Vagina (tissue), 2 donors: ENCODE measurements at places on chromosomes 4 and X. TPM values are rescaled to one million over a fixed set of nuclear protein-coding genes. Genes with fewer than 3 reads are reported as not detected.
A peak's percentile ranks its signal among the peaks of the same experiment; 100 is the strongest.

The SEPSECS gene
- total RNA-seq = 4.2 TPM

DNA sequence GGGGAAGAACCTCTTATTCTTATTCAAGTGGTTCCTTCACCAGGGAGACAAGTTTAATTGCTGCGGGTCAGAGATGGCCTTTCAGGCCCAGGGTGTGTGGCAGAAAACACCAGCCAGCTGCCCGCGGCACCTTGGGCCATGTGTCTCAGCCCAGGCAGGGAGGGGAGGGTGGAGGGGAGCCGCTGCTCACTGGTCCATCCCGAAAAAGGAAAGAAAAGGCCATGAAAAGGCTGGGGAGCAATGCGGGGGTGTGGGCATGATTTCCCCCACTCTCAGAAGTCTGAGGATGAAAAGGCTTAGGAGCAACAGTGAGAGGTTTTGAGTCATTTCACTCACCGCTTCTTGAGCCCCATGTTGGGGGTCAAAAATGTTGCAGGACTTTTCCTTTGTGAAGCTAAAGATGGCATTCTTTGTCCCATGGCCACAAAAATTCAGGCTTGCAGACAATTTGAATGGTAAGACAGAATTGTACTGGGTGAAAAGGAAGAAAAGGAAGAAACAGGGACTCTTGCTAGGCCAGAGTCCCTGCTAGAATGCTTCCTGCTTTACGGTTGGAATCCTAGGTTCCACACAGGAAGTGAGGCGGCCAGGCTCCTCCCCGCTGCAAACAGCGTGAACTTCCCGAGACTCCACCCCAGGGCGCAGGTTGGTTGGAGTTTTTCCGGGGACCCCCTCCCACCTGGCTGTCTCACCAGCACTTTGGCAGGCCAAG lies 17.4 kb upstream of the FAM47E start:
- DNase-seq = no peak

DNA sequence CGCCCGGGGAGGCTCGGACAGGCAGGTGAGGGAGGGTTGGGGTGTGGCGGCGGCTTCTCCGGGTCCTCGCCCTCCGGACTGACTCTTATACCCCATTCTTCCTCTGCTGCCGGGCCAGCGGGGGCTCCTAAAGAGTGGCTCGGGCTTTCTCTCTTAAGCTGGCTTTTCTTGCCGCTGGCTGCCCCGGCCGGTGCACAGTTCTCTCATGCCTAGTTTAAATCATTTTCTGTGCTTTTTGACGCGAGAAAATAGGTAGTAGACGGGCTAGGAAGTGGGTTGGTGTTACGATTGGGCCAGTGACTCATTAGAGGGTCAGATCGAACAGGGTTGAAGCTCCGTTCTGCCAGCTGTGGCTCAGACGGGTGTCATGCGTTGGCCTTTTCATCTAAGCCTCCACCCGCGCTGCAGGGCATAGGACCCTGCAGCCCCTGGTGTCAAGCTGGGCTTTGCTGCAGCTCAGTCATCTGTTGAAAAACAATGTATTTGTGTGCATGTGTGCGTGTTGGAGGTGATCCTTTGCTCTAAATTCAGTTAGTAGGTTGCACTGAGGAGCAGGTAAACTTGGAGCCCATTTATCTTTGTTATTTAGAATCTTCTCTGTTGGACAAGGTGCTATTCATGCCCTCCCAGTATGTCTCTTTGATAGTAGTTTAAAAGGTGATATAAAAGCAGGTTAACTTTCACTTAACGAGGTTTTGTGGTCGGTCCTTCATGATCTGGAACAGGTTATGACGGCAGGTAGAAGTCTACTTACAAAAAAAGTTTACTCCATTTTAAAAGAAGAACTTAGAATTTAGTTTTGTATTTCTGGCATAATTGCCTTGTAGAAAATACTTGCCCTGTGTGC lies 802 bp downstream of the BMP2K start:
- DNase-seq = no peak

GRCh38 chr4:20532116-20532790 lies 168.0 kb upstream of the PACRGL start:
- no peak for DNase-seq

GRCh38 chr4:153137159-153137558 lies 67.1 kb upstream of the TRIM2 start:
- no peak for DNase-seq

The EBP gene
- total RNA-seq = 55.2 TPM

DNA sequence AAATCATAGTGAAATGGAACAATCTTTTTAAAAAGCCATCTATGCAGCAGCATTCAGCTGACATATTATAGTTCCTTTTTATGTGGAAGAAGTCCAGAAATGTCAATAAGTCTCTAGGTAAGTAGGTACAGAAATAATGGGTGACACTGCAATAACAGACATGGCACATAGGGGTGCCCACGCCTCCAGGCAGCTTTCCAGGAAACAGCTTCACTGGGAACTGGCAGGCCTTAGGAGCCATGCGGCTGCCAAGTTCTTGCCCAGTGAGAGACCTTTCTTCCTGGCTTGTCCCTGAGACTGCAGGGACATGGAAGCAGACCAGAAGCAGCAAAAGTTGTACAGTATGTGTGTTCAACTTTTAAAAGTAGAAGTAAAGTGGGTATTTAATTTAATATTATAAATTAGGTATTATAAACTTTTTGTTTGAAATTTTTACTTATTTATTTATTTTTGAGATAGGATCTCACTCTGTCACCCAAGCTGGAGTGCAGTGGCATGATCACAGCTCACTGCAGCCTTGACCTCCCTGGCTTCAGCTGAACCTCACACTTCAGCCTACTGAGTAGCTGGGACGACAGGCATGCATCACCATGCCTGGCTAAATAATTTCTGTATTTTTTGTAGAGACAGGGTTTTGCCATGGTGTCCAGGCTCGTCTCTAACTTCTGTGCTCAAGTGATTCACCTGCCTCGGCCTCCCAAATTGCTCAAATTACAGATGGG lies 12.1 kb upstream of the ETNPPL start:
- DNase-seq = no peak

GRCh38 chr4:3294401-3295241 lies 1.8 kb downstream of the RGS12 start:
- DNase-seq = peak; percentile 88

The MAGED4B gene
- 19.6 TPM for total RNA-seq
